Thoracic aorta (tissue), 2 donors: ENCODE measurements at places on chromosomes 2 and 18.
A peak's percentile ranks its signal among the peaks of the same experiment; 100 is the strongest.

- H3K4me1 ChIP-seq: peaks cover 35% of the 10 kb centered on the region
- no peaks in the 10 kb centered on the region for H3K36me3 ChIP-seq
- no peak overlapping the region for H3K27ac ChIP-seq
- H3K27me3 ChIP-seq: no peaks in the 10 kb centered on the region
- H3K4me3 ChIP-seq: no peak overlapping the region
- no peak for DNase-seq
Observed at GRCh38 chr2:61463769-61464475, 7.0 kb downstream of the USP34 start.

GRCh38 chr2:238082151-238082550 is 18.0 kb upstream of the ESPNL start:
- DNase-seq: no peak
- no peak overlapping the region for H3K27ac ChIP-seq
- no peak overlapping the region for H3K4me3 ChIP-seq
- H3K27me3 ChIP-seq: no peaks in the 10 kb centered on the region
- H3K4me1 ChIP-seq: no peaks in the 10 kb centered on the region
- H3K36me3 ChIP-seq: peaks cover 19% of the 10 kb centered on the region

DNA sequence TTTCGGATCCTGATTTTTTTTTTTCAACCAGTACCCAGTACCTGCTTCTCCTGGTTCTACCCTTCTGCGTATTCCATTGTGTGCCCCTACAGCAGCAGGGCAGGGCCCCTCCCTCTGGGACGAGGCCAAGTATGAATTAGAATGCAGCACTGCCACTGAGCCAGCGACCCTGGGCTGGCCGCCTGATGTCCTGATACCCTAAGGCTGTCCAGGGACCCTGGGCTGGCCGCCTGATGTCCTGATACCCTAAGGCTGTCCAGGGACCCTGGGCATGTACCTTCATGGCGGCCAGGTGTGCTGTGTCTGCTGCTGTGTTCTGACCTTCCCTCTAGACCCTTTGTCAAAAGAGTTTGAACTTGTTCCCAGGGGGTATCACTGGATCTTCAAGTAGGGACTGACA is 42.9 kb downstream of the CABLES1 start:
- H3K27me3 ChIP-seq: no peaks in the 10 kb centered on the region
- H3K27ac ChIP-seq: no peak overlapping the region
- peaks cover 36% of the 10 kb centered on the region for H3K4me1 ChIP-seq
- DNase-seq: no peak

DNA sequence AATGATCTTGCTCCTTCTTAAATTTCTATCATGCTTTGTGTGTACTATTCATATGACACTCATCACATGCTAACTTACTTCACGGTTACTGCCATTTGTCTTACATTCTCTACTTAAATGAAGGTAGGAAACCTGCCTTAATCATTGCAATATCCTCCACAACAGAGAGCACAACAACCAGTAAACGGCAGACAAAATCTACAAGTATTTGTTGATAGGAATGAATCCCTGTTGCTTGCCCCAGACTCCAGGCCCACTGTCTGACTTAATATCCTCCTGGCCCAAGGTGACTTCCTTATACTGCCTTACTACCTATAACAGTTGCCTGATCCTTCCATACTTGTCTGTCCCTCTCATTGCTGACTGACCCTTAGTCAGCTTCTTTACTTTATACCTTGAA is 3.5 kb downstream of the PPP3R1 start:
- no peak for DNase-seq
- no peak overlapping the region for H3K27ac ChIP-seq
- no peaks in the 10 kb centered on the region for H3K36me3 ChIP-seq

- no peaks in the 10 kb centered on the region for H3K27me3 ChIP-seq
- H3K4me3 ChIP-seq: no peak overlapping the region
- no peak overlapping the region for H3K27ac ChIP-seq
- no peaks in the 10 kb centered on the region for H3K36me3 ChIP-seq
Observed at GRCh38 chr2:215290980-215291599, 20.8 kb upstream of the ATIC start.

DNA sequence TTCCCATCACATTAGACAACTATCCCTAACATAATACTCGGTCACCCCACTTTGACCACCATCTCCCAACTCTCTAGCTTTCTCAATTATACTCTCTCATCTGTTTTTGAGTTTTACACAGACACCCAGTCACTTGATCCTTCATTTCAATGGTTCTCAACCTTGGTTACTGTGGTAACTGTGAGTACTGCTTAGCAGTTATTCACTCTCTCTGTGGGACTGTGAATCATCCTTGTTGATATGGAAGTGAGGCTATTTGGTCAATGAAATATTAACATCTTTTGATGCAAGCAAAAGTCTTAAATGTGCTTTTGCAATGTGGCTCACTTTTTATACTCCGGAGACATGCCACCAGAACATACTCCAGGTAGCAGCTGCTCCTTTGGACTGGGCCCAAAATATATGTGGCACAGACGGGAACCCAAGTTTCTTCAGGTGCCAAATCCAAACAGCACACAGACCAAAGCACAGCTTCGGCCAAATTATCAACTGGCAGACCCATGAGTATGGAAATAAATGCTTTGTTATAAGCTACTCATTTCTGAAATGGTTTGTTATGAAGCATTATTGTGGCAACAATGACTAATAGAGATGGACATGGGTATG is 75.0 kb upstream of the SLC25A52 start:
- no peak overlapping the region for H3K27ac ChIP-seq
- peaks cover 33% of the 10 kb centered on the region for H3K36me3 ChIP-seq
- no peak for DNase-seq
- H3K4me1 ChIP-seq: no peaks in the 10 kb centered on the region
- no peaks in the 10 kb centered on the region for H3K27me3 ChIP-seq

DNA sequence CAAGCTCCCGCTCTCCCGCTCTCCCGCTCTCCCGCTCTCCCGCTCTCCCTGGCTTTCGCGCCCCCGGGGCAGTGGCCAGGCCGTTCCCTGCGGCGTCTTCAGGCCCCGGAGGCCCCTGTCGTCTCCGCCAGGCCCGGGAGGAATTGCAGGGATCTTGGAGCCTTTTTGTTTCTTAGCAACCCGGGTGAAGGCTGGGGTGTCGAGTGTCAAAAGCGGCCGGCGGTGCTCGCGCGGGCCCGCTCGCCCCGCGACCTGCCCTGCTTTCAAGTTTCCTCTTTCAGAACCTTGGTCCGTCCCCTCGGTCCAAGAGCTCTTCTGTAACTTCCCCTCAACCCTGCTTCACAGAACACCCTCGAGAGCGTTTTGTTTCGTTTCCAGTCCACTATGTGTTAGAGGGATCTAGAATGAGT is 1.4 kb downstream of the RNF138 start:
- no peaks in the 10 kb centered on the region for H3K27me3 ChIP-seq
- H3K4me1 ChIP-seq: peaks cover 17% of the 10 kb centered on the region
- peak overlapping the region; percentile 100 for H3K27ac ChIP-seq
- H3K4me3 ChIP-seq: peak overlapping the region; percentile 95

DNA sequence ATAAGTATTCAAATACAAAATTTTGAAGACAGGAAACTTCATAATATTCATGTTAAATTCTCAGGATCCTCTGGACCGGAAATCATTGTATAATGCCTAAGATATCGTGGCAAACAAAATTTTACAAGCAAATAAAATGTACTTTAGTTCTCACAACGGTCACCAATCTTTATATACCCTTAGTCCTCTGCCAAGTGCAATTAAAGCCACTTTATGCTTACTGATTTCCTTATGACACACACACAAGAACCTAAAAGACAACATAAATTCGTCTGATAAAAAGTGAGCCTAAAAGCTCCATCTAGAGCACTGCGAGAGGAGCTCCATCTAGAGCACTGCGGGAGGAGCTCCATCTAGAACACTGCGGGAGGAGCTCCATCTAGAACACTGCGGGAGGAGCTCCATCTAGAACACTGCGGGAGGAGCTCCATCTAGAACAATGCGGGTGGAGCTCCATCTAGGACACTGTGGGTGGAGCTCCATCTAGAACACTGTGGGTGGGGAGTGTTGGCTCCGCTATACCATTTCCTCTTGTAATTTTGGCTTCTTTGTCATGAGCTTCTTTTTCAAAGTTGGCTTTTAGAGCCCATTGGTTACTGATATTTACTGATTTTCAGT is 15.9 kb downstream of the ATP8B1 start:
- no peaks in the 10 kb centered on the region for H3K36me3 ChIP-seq
- H3K4me3 ChIP-seq: no peak overlapping the region
- H3K4me1 ChIP-seq: peaks cover 51% of the 10 kb centered on the region
- no peaks in the 10 kb centered on the region for H3K27me3 ChIP-seq

- H3K36me3 ChIP-seq: no peaks in the 10 kb centered on the region
- no peaks in the 10 kb centered on the region for H3K4me1 ChIP-seq
- no peak for DNase-seq
- no peak overlapping the region for H3K4me3 ChIP-seq
Observed at GRCh38 chr18:72819050-72819449, 48.7 kb downstream of the NETO1 start.

DNA sequence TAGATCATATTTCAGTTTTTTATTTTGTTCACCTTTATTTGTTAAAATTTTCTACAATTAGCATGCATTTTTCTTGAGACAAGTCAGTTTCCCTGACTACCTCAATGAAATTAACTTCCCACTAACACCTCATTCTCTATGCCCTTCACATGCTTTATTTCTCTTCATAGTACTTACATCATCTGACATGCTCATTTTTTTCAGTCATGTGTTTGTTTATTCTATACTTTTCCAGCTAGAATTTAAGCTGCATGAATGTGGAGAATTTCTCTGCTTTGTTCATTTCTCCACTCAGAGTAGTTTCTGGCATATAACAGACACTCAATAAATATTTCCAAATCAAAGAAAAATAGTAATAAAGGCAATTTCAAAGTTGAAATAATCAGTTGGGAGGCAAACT is 78.9 kb upstream of the SCN7A start:
- no peaks in the 10 kb centered on the region for H3K27me3 ChIP-seq
- no peak overlapping the region for H3K27ac ChIP-seq
- no peak for DNase-seq

DNA sequence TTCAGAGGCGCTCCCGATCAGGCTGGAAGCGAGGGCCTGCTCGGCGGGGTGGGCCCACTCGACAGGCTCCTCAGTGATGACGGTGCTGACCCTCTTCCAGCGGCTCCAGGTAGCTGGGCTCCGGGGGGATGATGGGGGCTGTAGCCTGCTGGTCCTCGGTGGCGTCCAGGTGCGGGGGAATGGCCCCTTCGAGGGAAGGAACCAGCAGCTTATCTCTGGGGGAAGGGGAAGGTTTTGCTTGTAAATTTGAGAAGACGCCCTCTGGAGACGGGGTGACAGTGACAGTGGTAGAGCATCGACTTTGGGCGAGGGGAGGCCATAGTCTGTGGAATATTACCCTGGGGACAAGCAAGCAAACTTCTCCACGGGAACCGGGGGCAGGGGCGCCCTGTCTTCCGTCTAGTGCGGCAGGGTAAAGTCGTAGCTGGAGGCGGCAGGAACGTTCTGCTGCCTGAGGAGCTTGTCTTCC is 891.9 kb upstream of the LRRTM1 start:
- no peak for DNase-seq
- no peaks in the 10 kb centered on the region for H3K4me1 ChIP-seq
- no peak overlapping the region for H3K27ac ChIP-seq

DNA sequence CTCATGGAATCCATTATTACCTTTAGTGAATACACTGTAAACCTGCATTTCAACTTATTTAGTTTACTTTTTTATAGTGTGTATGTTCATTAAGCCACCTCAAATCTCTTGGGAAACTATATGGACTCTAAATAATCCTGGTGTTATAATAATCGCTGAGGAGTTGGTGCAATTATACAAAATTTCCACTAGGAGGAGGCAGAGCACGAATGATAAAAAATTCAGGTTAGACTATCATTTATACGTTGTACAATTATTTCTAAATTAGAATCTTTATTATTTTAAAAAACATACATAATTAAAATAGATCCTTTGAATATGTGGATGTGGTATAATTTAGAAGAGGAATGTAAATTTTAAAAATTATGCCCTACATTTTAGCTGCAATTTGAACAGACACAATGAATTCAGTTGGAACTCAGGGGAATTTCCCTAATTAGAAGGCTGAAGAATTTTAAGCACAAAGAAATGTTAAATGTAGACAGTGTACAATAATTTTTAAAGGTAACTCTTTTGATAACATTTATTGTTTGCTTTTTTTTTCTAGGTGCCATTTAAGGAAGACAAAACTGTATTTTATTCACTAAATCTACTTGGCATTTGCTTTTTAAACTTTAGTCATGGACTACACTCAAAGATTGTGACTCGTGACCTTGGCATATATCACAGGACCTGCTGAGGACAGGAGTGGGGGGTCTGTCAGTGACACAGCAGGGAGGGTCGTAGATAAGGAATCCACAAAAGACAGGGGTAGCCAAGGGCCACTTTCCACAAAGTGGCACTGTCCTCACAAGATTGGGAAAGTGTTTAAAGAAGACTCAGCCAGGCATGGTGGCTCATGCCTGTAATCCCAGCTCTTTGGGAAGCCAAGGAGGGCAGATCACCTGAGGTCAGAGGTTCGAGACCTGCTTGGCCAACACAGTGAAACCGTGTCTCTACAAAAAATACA is 45.5 kb downstream of the RAB12 start:
- no peaks in the 10 kb centered on the region for H3K4me1 ChIP-seq
- no peak overlapping the region for H3K4me3 ChIP-seq

DNA sequence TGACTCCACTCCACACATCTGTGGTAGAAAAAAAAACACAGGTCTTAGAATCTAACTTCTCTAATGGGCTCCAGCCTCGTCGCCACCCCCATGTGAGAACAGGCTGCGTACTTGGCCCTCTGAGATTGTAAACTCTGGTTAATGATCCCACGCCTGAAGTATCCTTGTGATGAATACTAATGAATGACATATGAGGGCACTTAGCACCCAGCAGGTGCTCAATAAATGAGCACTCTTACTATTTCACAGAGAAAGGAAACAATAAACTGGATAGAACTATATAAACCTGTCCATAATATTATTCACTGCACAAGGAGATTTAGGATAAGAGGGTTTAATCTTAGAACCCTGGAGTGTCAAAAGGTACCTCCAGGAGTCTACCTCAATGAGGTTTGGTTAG is 310.1 kb upstream of the HNRNPA3 start:
- H3K4me3 ChIP-seq: no peak overlapping the region
- no peaks in the 10 kb centered on the region for H3K36me3 ChIP-seq
- DNase-seq: no peak
- no peak overlapping the region for H3K27ac ChIP-seq
- no peaks in the 10 kb centered on the region for H3K4me1 ChIP-seq

- H3K4me1 ChIP-seq: no peaks in the 10 kb centered on the region
- H3K4me3 ChIP-seq: no peak overlapping the region
- no peaks in the 10 kb centered on the region for H3K27me3 ChIP-seq
- no peak for DNase-seq
- no peak overlapping the region for H3K27ac ChIP-seq
- no peaks in the 10 kb centered on the region for H3K36me3 ChIP-seq
Observed at GRCh38 chr2:120586507-120587278, 149.0 kb upstream of the GLI2 start.

DNA sequence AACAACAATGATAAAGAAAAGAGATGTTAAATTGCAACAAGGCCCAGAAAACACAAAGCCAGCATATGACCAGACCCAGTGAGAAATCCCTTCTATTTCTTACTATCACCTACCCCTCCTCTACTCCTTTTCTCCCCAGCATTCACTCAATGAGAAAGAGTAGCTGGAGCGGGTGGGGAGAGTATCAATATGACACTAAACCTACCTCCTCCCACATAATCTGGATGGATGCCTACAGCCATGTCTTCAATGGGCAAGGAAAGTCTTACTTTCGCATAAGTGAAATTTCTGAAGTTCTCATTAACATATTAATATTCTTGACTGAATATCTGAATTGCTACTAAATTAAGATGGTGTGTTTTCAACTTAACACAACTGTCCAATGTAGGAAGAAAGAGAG is 78.2 kb downstream of the AFF3 start:
- H3K27ac ChIP-seq: no peak overlapping the region
- no peaks in the 10 kb centered on the region for H3K27me3 ChIP-seq
- no peak overlapping the region for H3K4me3 ChIP-seq
- no peaks in the 10 kb centered on the region for H3K36me3 ChIP-seq

- no peak for DNase-seq
- no peak overlapping the region for H3K27ac ChIP-seq
- no peaks in the 10 kb centered on the region for H3K36me3 ChIP-seq
- peak overlapping the region; percentile 74 for H3K4me3 ChIP-seq
Observed at GRCh38 chr2:136116151-136116812, 1.7 kb downstream of the CXCR4 start.
